ENCODE measurements at places on chromosomes 7 and 10.

GRCh38 chr10:98292971-98293370, 25.0 kb upstream of the LOXL4 start:
- H3K4me3 ChIP-seq, result no peak overlapping the region
- no peaks in the 10 kb centered on the region for H3K27me3 ChIP-seq
- no peak for DNase-seq

GRCh38 chr10:105189463-105189800, 548.3 kb downstream of the SORCS3 start:
- H3K4me3 ChIP-seq, result no peak overlapping the region
- no peaks in the 10 kb centered on the region for H3K36me3 ChIP-seq
- no peak for DNase-seq
- peaks cover 3% of the 10 kb centered on the region for H3K27me3 ChIP-seq
- no peak overlapping the region for H3K27ac ChIP-seq
- no peaks in the 10 kb centered on the region for H3K4me1 ChIP-seq

DNA sequence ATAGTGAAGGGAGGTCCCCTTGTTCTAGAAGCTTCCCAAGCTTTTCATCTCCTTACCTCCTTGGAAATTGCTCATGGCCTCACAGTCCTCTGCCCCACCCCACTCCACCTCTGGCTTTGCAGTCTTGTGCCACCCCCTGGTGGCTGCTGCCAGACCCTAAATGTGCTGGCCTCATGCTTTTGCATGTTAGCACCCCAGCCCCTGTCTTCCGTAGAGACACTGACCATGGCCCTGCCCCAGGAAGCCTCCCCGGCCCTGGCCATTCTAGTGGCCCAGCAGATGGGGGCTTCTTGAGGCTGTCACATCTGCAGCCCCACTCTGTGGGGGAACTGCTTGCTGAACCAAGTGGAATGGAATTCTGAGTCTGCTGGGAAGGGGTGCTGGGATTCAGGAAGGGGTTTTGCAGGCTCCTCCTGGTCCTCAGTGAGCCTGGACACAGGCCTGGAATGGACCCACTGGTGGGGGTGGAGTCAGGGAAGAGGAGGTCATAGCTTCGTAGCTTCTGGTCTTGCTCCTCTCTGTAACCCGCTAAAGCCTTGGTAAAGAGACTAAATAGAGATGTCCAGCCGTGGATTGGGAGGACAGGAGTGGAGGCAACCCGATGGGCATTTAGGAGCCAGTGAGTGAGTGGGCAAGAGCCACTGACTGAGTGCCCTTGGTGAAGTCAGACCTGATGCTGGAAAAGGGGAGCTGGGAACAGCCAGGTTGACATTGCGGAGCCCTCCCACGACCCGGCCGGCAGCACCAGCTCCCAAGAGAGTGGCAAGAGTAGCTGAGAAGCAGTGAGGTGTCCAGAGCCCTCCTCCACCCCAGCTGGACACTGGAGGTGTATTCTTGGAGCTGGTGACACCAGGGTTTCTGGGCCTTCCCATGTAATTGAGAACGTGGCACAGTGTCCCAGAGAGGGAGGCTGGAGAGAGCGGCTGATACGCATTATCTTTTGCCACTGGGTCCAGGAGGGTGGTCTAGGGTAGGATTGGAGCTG, 20.9 kb downstream of the RAMP3 start:
- H3K27me3 ChIP-seq, result peaks cover 4% of the 10 kb centered on the region
- no peak overlapping the region for H3K4me3 ChIP-seq
- H3K36me3 ChIP-seq, result no peaks in the 10 kb centered on the region
- H3K4me1 ChIP-seq, result no peaks in the 10 kb centered on the region
- no peak overlapping the region for H3K27ac ChIP-seq

- DNase-seq, result no peak
- peaks cover 12% of the 10 kb centered on the region for H3K36me3 ChIP-seq
- no peaks in the 10 kb centered on the region for H3K4me1 ChIP-seq
- no peaks in the 10 kb centered on the region for H3K27me3 ChIP-seq
These were observed 31.4 kb downstream of the ZNF273 start for GRCh38 chr7:64934478-64934877.

DNA sequence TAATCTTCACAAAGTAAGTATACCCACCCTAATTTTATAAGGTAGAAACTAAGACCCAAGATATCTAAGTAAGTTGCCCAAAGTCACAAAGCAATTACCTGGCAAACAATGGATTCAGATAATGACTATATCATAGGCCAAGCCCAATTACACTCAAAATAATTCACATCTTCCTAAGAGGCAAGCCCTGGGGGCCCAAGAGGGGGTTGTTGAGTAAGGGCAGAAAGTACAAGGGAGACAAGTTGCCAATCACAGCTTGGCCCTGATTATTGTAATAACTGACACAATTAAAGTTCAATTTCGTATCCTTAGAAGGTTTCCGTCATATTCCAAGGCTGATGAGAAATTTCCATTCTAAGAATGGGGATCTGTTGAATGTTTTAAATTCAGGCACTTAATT, 91.4 kb downstream of the NPSR1 start:
- H3K4me3 ChIP-seq, result no peak overlapping the region
- no peaks in the 10 kb centered on the region for H3K27me3 ChIP-seq
- no peaks in the 10 kb centered on the region for H3K36me3 ChIP-seq
- H3K27ac ChIP-seq, result no peak overlapping the region

- DNase-seq, result no peak
- no peak overlapping the region for H3K4me3 ChIP-seq
- H3K36me3 ChIP-seq, result no peaks in the 10 kb centered on the region
- peaks cover 3% of the 10 kb centered on the region for H3K27me3 ChIP-seq
These were observed 163.7 kb downstream of the DIP2C start for GRCh38 chr10:525565-526315.

DNA sequence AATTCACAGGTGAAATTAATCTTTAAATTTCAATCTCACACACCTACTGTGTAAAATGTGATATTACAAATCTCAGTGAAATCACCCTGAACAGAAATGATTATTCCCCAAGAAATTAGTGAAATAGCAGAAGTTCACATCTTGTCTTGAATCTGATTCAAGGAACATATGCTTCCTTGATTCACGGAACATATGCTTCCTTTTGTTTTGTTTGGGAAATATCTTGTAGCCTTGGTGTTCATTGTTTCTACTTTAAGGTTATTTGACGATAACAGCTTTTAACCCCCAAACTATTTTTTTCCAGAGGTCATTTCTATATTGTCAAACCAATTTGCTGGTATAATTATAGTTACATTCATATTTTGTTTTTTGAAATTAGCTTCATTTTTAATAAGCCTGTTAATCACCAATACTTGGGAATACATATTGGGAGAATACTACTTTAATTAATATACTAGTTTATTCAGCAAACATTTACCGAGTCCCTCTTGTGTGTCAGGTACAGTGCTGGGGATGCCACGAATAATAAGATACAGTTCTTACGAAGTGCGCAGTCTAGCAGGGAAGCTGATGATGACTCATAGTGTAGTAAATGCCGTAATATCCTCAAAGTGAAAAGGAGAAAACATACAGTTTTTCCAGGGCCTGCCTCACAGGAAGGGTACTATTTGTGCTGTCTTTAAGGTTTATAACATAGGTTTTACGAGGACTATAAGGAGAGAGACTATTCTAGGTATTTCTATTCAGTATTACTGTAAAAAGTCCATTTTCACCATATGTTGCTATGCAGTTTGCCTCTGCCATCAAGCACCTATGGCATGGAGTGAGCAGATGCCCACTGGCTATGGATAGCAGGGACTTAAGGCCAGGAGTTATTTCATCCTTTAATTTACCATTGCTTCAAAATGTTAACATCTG, 32.5 kb downstream of the PRKAR2B start:
- no peak for DNase-seq
- no peaks in the 10 kb centered on the region for H3K27me3 ChIP-seq
- no peaks in the 10 kb centered on the region for H3K4me1 ChIP-seq

DNA sequence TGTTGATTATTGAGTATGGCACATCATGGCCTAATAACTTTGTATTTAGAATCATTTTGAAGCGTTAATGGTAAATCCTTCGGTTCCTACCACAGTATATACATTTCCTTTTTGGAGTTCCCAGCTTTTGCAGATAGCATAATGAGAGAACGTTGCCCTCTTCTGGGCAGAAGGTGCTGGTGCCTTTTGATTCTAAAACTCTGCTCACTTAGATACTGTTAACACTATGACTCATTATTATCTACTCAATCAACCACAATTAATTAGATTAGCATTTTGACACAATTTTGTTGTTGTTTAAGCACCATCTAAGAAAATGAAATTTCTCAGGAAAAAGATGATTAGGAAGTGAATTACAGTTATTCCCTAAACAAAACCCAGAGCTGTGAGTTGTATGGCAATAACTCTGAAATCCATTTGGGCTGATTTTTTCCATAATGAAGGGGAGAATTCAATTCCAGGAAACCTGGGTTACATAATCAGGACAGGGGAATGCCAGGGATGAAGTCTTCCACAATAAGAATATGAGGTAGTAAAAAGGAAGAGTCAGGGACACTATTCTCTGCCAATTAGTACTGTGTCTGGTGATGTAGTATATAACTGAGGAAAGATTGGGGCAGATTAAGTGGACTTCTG, 11.5 kb upstream of the DLD start:
- no peaks in the 10 kb centered on the region for H3K4me1 ChIP-seq
- H3K4me3 ChIP-seq, result no peak overlapping the region
- no peak overlapping the region for H3K27ac ChIP-seq
- peak; percentile 25 for DNase-seq

DNA sequence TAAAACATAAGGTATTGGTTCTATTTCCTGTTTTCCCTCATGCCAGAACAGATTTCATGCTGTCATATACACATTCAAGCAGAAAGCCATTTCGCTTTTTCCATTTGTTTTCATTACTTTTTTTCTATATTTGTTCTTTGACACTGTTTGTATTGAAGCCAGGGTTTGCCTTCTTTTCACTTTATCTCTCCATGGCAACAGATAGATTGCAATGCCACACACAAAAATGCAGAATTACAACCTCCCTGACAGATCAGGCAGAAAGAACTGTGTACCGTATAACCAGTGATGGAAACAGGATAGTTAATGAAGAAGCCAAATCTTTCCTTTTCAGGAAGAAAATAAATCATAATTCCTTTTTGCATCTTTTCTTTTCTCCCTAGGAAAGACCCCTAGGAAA, 103.0 kb upstream of the PCGF5 start:
- H3K4me1 ChIP-seq, result no peaks in the 10 kb centered on the region
- DNase-seq, result no peak
- no peak overlapping the region for H3K27ac ChIP-seq
- H3K4me3 ChIP-seq, result no peak overlapping the region

GRCh38 chr7:72336632-72337389, 75.3 kb downstream of the CALN1 start:
- peaks cover 13% of the 10 kb centered on the region for H3K27me3 ChIP-seq
- no peaks in the 10 kb centered on the region for H3K36me3 ChIP-seq
- H3K4me1 ChIP-seq, result no peaks in the 10 kb centered on the region
- DNase-seq, result no peak

- peaks cover 1% of the 10 kb centered on the region for H3K27me3 ChIP-seq
- DNase-seq, result no peak
- no peaks in the 10 kb centered on the region for H3K36me3 ChIP-seq
- no peak overlapping the region for H3K4me3 ChIP-seq
- no peak overlapping the region for H3K27ac ChIP-seq
These were observed 395.6 kb downstream of the TNS3 start for GRCh38 chr7:47186316-47186715.

DNA sequence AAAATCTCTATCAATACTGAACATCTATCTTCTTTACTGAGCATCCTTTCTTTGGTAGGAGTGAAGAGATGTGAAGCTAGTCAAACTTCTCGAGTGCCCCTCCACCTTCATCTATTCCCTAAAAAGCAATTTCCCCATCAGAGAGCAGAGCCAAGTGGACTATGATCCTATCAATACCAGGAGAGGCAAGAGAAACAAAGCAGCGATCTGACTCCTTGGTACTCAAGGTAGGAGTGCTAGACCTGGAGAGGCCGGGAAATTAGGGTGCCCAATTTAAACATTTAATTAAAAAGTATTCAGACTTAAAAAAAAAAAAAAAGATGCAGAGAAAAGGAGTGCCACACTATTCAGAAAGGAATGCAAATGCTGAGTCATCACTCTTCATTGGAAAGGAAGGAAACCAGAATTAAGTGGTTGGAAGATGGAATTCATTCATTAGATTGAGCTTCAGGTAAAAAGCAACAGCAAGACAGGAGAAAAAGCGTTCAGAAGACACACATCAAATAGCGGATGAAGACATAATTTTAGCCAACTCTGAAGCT, 1.6 kb downstream of the TIAL1 start:
- H3K36me3 ChIP-seq, result peaks cover 4% of the 10 kb centered on the region
- peaks cover 5% of the 10 kb centered on the region for H3K27me3 ChIP-seq
- peak overlapping the region; percentile 92 for H3K27ac ChIP-seq

DNA sequence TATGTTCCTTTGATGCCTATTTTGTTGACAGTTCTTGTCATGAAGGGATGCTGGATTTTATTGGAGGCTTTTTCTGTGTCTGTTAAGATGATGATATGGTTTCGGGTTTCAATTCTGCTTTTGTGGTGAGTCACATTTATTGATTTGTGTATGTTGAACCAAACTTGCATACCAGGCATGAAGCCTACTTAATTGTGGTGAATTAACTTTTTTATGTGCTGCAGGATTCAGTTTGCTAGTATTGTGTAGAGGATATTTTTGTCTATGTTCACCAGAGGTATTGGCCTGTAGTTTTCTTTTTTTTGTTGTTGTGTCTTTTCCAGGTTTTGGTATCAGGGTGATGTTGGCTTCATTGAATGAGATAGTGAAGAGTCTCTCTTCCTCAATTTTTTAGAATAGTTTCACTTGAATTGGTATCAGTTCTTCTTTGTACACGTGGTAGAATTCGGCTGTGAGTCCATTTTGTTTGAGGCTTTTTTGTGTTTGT, 345.9 kb downstream of the KIF20B start:
- no peak for DNase-seq
- H3K36me3 ChIP-seq, result no peaks in the 10 kb centered on the region
- H3K27me3 ChIP-seq, result no peaks in the 10 kb centered on the region
- no peaks in the 10 kb centered on the region for H3K4me1 ChIP-seq
- no peak overlapping the region for H3K4me3 ChIP-seq

GRCh38 chr7:4249241-4249640, 432.9 kb upstream of the FOXK1 start:
- no peaks in the 10 kb centered on the region for H3K36me3 ChIP-seq
- H3K4me1 ChIP-seq, result no peaks in the 10 kb centered on the region
- no peak overlapping the region for H3K4me3 ChIP-seq
- peaks cover 4% of the 10 kb centered on the region for H3K27me3 ChIP-seq
- DNase-seq, result no peak

DNA sequence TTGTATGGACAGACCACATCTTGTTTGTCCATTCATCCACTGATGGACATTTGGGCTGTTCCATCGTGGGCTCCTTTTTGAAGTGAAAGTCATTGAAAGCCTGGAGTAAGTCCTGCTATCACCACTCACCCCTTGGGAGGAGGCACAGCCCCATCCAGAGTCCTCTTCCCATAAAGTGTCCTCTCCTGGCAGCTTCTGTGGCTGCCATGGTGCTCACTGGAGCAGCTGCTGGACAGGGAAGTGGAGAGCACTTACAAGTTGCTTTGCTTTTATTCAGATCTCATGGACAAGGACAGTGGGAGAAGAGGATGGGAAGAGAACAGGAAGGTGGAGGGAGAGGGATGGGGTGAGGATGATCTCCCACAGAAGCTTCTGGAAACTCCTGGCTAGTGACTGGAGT, 18.5 kb upstream of the EIF5AL1 start:
- no peak overlapping the region for H3K27ac ChIP-seq
- DNase-seq, result no peak
- no peak overlapping the region for H3K4me3 ChIP-seq
- H3K36me3 ChIP-seq, result no peaks in the 10 kb centered on the region
- peaks cover 4% of the 10 kb centered on the region for H3K27me3 ChIP-seq

GRCh38 chr7:106865130-106866041, at the start of gene PIK3CG:
PIK3CG (plus strand) TSS chr7:106865282; CDS start chr7:106867562, 2,280 bp downstream.
- peak; percentile 75 for DNase-seq
- H3K27me3 ChIP-seq, result peaks cover 5% of the 10 kb centered on the region
- H3K27ac ChIP-seq, result peak within 1 kb of the TSS; percentile 95
- H3K36me3 ChIP-seq, result peaks cover 13% of the 10 kb centered on the region

GRCh38 chr7:76358481-76359110, at the start of gene YWHAG:
YWHAG (minus strand) TSS chr7:76358991; CDS start chr7:76358808, 183 bp downstream.
- H3K27ac ChIP-seq, result peak within 1 kb of the TSS; percentile 98
- peak within 1 kb of the TSS; percentile 97 for H3K4me3 ChIP-seq
- H3K27me3 ChIP-seq, result peaks cover 10% of the 10 kb centered on the region
- peaks cover 5% of the 10 kb centered on the region for H3K36me3 ChIP-seq

Data from immature natural killer cell (primary cell).